ENCODE measurements at places on chromosomes 6 and 20. TPM values are rescaled to one million over a fixed set of nuclear protein-coding genes. Genes with fewer than 3 reads are reported as not detected.
A peak's percentile ranks its signal among the peaks of the same experiment; 100 is the strongest.

TGM3 gene
- total RNA-seq = not detected

- DNase-seq = peak; percentile 78
Measured at GRCh38 chr6:129209355-129209754, 326.4 kb downstream of the LAMA2 start.

DNA sequence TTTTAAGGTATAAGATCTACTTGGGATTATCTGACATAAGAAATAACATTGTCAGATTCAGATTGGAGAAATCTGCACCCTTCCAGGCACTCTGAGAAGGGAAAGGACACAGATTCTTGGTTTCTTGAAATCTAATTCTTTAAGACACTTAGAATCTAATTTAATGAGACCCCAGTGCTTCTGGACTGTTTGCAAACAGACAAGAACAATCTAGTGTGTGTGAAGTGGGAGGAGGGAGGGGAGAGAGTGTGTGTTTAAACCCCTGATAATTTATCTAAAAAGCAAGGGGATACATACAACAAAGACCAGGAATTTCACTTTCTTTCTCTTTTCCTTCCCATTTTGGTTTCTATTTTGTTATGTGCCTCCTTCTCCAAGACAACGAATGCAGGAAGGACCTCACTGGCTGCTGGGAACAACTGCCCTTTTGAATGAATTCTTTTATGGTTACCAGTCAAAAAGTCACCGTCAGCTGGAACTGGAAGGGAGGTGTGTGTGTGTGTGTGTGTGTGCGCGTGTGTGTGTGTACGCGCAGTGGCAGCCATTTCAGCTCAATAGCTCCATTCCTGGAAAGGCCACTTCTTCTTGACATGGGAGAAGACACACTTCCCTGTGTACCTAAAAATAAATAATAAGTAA, 129.4 kb downstream of the BCAS1 start:
- DNase-seq = peak; percentile 88

DNA sequence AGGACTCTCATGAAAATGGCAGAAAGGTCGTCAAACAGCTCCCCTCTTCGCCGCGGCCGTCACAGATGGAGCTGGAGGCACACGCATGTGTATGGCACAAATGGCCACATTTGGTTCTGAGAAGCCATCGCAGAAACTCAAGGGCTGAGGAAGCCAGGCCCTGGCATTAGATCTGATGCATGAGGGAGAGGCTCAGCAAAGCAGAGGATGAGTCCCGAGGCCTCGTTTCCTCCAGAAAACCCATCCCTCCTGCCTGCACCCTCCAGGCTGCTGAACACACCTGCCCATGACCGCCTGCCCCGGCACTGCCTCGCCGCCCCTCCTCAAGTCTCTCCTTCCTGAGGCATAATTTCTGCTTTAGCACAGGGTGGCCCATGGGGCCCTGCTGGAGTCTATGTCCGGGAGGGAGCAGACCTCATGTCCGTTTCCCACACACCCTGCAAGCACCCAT, 240.3 kb downstream of the DLL1 start:
- DNase-seq = no peak

GRCh38 chr6:101779051-101779844, 385.7 kb downstream of the GRIK2 start:
- DNase-seq = peak; percentile 25

- no peak for DNase-seq
Measured at GRCh38 chr6:21730533-21730932, 137.0 kb downstream of the SOX4 start.

- DNase-seq = no peak
Measured at GRCh38 chr6:150830439-150831165, 34.9 kb upstream of the MTHFD1L start.

DNA sequence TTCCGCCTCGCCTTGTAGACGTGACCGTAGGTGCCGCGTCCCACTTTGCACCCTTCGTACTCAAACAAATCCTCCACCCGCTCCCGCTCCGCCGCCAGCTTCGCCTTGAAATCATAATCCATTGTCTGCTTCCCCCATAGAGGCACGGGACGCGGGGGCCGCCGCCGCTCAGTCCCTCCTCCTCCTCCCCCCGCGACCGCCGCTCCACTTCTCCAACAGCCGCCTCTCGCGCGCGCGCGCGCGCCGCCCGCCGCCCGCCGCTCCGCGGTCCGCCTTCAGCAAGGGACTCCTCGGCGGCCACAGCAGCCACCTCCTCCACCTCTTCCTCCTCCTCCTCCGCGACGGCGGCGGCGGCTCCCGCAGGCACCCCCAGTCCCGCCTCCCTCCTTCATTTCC, 256 bp downstream of the CDK19 start:
- DNase-seq = no peak

DNA sequence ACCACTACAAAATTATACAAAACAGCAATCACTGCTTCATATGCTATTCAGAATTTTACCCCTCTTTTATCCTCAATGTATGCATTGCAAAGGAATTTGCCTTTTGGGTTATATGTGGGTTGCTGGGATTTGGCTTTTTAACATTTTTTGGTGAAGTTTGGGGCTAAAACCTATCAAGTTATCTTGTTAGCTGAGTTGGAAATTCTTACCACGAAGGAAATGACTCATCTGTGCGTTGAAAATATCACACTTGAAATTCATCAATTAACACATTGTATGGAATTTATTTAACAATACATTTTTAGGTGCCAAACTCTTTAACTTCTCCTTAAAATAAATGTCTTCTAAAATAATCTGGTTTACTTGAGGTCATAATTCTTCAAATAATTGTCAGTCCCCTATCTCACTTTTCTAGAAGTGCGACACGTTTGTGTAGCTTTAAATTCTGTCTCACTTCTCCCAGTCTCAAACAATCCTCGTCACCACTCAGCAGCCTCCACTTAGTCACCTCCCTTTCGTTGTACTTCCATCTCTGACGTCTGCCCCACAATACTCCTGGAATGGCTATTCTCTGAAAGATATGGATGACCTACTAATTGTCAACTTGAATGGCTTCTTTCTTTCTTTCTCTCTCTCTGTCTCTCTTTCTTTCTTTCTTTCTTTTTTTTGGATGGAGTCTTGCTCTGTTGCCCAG, 88.5 kb downstream of the PHACTR1 start:
- DNase-seq = peak; percentile 23

DNA sequence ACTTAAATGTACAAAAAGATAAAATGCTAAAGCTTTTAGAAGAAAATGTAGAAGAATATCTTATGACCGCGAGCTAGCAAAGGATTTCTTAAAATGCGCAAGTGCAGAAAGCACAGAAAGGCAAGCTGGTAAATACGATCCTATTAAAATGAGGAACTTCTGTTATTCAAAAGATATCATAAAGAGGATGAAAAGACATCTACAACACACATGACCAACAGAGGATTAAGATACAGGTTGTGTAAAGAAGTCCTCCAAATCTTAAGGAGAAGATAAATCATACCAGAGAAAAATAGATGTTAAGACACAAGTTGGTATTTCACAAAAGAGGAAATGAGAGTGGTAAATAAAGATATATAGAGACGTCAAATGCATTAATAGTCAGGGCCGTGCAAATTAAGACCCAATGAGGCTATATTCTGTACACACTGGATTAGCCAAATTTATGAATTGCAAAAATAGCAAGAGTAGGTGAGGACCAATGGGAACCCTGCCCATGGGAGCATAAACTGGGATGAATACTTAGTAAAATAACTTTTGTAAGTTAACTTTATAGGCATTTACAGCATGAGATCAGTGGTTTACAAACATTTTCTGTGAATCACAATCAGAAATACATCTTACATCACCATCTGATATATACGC, 23.0 kb downstream of the APCDD1L start:
- DNase-seq = no peak

DNA sequence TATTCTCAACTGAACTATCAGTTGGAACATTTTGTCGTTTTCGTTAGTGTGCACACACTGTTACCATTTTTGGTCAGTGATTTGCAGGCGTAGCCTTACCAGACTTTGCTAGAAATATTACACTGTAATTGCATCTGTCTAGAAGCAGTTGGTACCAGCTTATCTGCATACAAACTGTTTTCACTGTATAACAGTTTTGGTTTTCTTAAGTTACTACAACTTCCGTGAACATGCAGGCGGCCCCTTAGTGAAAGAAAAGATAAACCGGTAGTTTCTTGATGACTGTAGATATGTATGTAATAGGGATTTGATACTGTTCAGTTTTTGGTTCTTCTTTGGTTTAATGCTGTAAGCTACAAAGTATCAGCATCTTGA, 1.3 kb downstream of the DSTN start:
- DNase-seq = no peak

- no peak for DNase-seq
Measured at GRCh38 chr6:5446362-5447075, 185.2 kb downstream of the FARS2 start.

DNA sequence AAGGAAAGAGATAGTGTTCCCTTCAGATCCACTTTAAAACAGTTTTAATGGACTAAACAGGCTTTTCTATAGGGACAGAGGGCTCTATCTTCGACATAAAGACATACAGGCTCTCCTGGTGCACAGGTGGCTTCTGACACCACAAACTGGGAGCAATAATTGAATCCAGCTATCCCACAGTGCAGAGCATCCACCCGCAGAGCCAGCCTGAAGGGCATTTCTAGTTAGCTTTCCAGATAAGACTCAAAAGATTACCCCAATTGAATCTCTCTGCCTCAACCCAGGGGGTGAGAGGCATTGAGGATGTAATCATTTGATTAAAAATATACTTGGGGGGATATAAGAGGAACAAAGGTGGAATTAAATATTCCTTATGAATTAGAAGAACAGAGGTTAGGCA, 64.8 kb upstream of the BEND3 start:
- no peak for DNase-seq

DNA sequence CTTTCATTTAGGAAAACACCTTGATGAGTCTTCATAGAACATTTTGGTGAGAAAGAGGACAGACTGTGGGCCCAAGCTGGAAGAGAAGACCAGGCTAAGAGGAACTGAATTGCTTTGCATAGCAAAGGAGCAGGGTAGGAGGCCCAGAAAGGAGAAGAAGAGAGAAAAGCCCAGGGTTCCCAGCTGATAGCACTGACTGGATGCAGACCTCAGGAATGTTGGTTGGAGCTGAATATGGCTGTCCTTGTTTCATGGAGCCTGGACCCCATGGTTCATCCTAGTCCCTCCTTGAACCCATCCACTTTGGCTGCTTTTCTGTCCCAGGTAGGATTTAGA, 18.0 kb upstream of the ZFAND3 start:
- no peak for DNase-seq

DNA sequence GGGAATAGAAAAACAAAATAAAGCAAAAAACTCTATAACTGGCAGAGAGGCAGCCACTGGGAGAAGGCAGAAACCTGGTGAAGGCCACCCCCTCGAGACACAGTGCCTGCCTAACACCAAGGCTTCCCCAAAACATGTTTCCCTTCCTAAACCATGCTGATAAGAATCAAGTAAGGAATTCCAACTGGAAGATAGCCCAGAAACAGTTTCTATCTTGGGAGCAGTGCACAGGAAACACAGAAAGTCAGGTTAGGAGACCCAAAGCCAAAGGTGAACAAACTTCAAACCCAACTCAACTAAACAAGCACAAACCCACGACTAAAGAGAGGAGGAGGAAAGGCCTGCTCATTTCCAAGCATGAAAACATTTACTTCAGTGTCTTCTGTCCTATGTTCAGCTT, 433.7 kb upstream of the RGS17 start:
- peak; percentile 50 for DNase-seq

TRIM31 gene
- not detected for total RNA-seq

GRCh38 chr20:1823450-1823844, 71.8 kb upstream of the SIRPA start:
- no peak for DNase-seq

DNA sequence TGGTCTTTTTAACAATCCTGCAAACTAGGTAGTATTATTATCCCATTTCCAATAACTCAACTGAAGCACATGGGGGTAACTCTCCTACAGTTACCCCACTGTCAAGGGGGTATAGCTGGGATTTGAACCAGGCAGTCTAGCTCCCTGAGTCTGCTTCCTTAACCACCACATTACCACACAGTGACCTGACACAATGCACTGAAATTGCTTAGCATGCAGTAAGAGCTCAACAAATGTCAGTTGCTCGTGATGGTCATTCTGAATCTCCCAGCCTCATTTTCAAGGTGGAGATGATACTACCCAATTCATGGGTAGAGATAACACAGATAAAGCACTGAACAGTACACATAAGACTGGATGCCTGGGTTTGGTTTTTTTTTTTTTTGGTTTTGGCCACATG, 193.2 kb upstream of the MYLIP start:
- no peak for DNase-seq

- no peak for DNase-seq
Measured at GRCh38 chr20:37729909-37730308, 36.1 kb downstream of the CTNNBL1 start.

KCNQ2 gene
- total RNA-seq = 0.31 TPM

C6orf163 gene
- total RNA-seq = 0.72 TPM

- DNase-seq = no peak
Measured at GRCh38 chr6:81340946-81341345, 411.5 kb downstream of the TENT5A start.

GRCh38 chr6:89058627-89059026, 21.9 kb upstream of the PNRC1 start:
- no peak for DNase-seq

SESN1 gene
- total RNA-seq = 20.6 TPM

- no peak for DNase-seq
Measured at GRCh38 chr6:163516908-163517307, 102.4 kb downstream of the QKI start.

ATP9A gene
- 19.5 TPM for total RNA-seq

DNA sequence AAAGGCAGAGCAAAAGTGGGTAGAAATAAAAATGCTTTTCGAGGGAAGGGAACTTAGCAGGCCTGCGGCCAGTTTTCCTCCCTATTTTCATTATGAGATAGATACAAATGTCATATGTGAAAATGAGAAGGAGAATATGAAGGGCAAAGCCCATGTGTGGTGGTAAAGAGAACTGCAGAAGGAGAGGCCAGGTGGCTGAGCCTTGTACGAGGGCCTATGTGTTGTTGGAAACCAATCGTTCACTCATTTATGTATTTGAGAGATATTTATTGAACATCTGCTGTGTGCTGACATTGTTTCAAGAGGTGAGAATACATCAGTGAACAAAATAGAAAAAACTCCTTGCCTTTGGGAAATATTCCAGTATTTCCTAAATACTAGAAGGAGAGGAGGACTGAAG, 147.7 kb downstream of the SH3BGRL2 start:
- DNase-seq = no peak

MYLK2 gene
- 0.55 TPM for total RNA-seq

DNA sequence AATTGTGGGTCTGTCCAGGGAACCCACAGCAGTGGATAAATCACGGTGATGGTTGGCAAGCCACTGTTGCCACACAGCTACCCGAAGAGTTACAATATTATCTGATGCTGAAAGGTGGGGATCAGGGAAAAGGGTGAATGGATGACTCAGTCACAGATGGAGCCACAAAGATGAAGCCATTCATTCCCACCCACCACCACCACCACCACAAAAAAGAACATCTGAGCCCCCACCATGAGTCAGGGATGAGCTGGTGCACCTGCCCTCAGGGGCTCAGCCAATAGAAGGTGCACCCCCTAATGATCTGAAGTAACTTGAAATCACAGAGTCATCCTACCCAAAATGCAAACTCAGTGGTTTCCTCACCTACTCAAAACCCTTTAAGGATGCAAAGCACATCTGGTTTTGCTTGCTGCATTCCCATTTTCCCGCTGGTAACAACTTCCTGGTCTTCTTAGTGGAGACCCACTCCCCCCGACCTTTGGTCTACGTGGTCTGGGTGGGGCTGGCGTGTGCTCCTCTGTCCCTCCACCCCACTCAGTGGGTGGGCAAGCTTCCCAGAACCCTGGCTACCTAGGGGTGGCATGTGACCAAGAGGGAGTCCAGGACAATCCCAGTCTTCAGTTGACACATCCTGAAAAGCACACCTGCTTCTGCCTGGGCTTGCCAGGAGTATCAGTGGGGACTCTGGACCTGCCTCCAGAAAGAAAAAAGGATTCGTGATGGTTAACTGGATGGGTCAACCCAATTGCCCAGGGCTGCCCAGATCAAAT, 125.5 kb downstream of the ANKRD60 start:
- DNase-seq = peak; percentile 95
